ENCODE measurements at places on chromosomes 6 and 20. TPM values are rescaled to one million over a fixed set of nuclear protein-coding genes. Genes with fewer than 3 reads are reported as not detected.

Gene FAM83C
- total RNA-seq: not detected

Gene TUBB2B
- total RNA-seq: 0.84 TPM

Gene VSX1
- not detected for total RNA-seq

Gene SEMG1
- total RNA-seq: not detected

Gene COL11A2
- total RNA-seq: 0.63 TPM

Gene SOX18
- total RNA-seq: not detected

Gene ELOVL2
- not detected for total RNA-seq

Data from mononuclear cell (primary cell).